ENCODE measurements at places on chromosomes 3 and 15.

DNA sequence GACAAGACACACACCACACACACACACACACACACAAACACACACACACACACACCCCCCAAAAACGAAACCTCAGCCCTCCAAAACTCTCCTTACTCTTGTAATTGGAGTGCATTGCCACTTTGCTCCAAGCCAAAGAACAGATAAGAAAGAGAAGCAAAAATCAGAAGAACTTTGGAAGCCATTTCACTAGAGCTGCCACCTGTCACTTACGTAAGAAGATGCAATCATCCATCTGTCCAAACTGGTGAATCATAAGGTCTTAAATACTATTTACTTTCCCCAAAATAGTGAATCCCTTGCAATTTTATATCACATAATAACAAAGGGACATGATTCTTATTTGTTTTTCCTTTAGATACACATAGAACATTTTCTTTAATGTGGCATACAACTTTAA is 285.4 kb downstream of the ZBTB20 start:
- DNase-seq: no peak

- no peak for DNase-seq
These were observed 603.5 kb downstream of the MECOM start for GRCh38 chr3:169060037-169060436.

GRCh38 chr15:85351965-85352364 is 28.4 kb upstream of the AKAP13 start:
- DNase-seq: no peak

- no peak for DNase-seq
These were observed 89.2 kb downstream of the RBPMS2 start for GRCh38 chr15:64686130-64686735.

GRCh38 chr3:51966486-51966885 is 768 bp downstream of the PCBP4 start:
- DNase-seq: no peak
